ENCODE measurements at places on chromosomes 3 and 15.

GRCh38 chr3:73727854-73728253 lies 103.1 kb upstream of the PDZRN3 start:
- no peak for DNase-seq

DNA sequence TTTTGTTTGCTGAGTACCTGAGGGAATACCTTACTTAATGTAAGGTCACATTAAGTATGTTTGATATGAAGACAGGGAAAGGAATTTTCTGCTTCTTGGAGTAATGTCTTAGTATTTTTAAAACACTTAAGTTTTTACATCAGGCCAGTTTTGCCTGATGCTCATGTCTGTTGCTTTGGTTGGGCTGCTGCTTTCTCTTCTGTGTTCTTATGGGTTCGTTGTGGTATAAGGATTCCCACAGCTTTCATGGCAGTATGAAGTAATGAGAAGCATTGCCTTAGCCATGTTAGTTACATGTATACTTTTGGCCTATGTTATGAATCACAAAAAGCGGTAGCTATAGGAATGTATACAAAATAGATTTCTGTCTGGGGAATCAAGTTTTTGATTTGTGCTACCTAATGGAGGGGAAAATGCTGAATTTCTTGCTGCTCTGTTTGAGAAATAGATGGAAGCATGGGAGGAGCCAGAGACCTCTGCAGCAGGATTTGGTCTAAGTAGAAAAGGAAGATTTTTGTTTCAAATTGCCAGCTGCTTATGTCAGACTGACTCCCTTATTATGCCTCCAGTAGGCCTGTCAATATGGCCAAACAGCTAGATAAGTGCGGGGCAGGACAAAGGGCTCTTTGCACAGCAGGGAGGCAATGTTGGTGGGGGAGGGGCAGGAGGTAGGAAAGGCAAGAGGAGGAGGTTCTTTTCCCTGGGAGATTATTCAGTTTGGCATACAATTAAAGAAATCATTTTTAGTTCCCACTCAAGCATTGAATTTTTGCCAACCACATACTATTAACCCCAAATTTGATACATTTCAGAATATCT lies 5.2 kb downstream of the SETD5 start:
- DNase-seq: no peak

DNA sequence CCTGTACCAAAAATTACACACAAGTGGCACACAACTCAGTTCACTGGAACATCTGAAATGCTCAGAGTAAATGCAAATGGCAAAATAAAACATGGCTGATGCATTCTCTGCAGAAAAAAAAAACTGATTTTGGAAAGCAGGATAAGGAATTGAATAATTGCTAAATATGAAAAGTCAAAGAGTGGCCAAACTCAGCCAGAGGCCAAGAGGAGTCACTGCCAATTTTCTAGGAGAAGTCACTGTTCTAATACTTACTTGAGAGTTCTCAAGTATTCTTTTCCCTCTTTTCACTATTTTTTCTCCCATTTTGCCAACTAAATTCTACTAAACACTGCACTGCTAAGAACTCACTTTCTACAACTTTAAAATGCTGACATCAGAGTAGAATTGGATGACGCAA lies 1018.6 kb downstream of the TUSC7 start:
- no peak for DNase-seq

DNA sequence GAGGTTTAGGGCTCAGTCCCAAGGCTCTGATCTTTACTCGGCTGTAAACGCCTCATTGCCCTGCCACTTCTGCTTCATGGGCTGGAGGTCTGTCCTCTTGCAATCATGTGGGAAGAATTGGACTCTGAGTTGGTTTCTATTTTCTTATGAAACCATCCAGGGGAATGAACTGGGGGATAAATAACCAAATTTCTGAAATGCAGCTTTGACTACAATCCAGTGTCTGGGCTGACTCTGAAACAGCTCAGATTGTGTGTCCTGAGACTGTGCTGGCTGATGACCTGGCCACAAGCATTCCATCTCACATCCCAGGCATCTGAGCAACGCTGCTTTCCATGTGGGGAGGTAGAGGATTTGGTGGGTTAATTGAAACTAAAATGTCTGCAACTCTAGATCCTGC lies 71.0 kb upstream of the GALNT15 start:
- DNase-seq: no peak

DNA sequence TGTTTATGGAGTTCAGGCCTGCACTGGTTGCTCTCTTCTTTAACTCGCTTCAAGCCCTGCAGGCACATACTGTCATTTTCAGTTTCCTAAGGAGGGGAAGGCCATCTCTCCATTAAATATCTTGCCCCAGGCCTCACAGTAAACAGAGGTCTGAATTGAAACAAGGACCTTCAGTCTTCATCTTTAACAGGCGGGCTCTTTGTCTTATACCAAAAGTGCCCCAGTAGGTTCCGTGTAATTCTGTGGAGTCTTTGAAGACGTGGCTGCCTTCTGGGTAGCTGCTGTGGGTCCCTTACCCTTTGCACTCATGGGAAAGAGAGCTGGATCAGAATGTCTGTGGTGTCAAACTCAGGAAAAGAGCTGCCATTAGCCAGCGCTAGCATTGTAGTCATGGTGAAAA lies 161.2 kb downstream of the APBA2 start:
- DNase-seq: no peak

DNA sequence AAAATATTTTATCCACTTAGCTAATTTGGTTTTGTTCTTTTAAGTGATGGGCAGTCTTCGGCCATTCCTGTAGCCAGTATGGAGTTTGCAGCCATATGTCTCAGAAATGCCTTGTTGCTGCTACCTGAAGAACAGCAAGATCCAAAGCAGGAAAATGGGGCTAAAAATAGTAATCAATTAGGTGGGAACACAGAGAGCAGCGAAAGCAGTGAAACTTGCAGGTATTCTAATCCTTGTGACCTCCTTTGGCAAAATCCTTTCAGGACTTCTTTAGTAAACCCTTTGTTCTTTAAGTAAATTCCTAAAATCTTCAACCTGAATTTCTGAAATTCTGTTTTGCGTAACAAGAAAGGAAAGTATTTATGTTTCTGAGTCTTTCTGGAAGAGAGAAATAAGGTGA lies 49.8 kb downstream of the CNOT10 start:
- no peak for DNase-seq

- no peak for DNase-seq
Observed at GRCh38 chr15:29919380-29919881, 97.2 kb upstream of the TJP1 start.

GRCh38 chr3:63116922-63117321 lies 161.2 kb upstream of the SYNPR start:
- no peak for DNase-seq

DNA sequence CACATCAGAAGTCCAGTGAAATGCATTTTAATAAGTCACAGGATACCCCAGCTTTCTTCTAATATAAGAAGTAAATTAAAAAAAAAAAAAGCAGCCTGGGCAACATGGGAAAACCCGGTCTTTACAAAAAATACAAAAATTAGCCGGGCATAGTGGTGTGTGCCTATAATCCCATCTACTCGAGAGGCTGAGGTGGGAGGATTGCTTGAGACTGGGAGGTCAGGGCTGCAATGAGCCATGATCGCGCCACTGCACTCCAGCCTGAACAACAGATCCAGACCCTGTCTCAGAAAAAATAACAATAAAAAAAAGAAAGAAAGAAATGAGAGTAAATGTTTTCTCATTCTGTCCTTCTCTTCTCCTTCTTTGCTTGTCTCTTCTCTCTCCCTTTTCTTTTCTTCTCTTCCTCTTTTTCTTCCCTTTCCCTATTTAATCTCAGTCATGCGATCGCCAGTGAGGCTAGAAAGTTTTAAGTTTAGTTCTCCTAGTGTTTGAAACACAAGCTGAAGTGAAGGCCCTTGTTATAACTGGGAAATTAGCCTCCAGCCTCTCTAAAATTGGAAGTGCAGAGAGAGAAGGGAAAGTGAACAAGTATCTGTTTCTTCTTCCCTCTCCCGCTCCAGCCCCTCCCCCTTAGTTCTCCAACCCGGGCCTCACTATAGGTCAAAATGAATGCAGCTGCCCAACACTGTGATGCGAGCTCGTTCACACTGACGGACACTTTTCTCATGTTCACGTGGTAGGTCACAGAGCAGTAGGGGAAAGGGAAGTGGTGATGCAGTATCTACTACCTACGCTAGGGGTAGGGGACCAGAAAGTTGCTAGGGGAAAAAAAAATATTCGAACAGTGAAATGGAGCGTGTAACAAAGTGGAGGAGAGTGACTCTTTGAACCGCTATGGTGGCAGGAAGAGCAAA lies 23.5 kb upstream of the TSC22D2 start:
- DNase-seq: peak; percentile 71

DNA sequence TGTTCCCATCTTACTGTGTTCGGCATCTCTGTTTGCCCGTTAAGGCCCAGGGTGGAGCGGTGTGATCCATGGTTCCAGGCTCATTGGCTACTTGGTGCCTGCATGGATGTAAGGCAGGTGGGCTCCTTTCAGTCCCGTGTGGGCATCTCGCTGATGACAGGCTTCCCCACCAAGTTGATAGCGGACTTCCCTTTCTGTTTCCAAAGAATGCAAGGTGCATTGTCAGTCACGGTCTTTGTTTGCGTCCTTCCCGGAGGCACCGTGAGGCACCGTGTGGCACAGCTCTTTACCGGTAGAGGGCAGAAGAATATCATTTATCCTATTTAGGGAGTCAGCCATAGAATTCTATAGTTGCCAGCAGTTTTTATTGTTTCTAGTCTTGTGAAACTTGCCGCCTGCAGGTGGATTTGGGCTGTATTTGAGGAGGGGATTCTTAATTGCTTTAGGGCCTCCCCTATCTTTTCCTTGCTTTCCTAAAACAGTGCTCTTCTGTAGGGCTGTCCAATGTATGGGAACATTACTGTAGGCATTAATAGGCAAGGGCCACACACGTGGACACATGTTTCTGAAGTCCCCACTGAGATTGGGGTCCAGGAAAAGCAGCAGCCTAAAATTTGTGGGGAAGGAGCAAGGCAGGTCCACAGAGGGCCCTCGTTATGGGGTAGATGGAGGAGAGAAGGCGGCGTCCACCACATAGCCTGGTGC lies 244.1 kb downstream of the SLCO3A1 start:
- DNase-seq: peak; percentile 18

- DNase-seq: no peak
Observed at GRCh38 chr15:78536134-78536533, 4.1 kb upstream of the PSMA4 start.

DNA sequence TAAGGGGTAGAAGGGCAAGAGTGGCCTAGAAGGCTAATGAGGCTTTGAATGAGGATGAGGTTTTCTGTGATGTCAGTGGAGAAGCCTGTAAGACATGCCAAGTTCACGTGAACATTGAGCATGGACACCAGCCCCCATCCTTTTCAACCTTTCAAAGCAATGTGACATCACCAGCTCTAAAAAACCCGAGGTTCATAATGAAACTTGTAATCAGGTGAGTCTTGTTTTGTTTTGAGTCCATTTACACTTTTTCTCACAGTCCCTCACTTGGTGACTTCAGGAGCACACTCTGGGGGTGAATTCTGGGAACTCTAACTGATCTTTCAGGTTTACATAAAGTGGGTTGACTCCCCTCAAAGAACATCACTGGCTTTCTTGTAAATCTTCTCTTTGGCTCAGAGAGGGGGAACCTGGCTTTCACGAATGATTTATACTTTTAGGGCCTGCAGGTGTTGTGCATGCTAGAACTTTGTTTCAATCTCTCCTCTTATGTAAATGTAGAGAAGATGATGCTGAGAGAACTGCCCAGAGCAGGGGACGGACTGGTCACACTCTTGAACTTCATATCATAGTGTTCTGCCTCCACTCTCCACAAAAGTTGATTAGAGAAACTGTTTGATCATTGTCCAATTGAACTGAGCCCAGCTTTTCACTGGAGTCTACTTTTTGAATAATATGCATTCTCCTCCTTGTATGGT lies 224.7 kb upstream of the SATB1 start:
- peak; percentile 76 for DNase-seq
